T-cell (primary cell): ENCODE measurements at places on chromosomes 7 and 10.

DNA sequence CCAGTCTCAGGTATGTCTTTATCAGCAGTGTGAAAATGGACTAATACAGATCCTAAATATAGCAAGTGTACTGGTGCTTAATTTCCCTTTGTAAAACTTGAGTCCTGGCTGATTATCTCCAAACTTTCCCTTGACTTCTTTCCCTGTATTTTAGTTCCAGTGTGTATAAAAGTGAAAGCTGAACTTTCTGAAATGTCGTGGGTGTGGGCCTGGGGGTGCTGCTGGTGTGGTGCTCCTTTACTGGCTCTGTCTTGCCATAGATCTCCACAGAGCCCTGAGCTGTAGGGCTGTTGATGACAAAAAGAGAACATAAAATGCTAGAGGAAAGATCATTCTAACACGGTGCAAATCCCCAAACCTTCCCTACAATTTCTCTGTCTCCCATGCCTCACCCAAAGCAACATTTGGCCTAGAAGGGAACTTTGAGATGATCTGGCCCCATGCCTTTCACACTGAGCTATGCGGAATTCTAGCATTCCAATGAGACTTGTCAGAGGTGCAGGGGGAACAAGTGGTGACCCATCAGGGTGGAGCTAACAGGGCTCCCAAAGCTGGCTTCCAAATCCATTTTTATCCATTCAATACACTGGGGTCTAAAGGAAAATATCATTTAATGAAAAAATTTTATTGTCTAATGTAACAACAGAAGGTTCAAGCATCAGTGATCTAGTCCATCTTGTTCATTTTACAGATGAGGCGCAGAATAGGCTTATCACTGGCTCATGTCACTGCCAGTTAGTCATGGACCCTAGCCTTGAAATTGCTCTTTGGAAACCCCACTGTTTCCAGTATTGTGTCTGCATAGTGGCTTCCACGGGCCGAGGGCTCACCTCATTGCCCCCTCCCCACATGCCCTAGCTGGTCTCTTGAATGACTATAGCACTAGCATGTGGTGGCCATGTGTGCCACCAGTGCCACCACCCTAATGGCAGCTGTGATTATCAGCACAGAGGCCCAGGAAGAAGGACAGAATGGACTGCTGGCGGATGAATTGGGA, 1000.9 kb downstream of the LRMDA start:
- no peaks in the 10 kb centered on the region for H3K36me3 ChIP-seq
- no peaks in the 10 kb centered on the region for H3K4me1 ChIP-seq
- H3K4me3 ChIP-seq = no peak overlapping the region
- no peak for DNase-seq
- H3K27me3 ChIP-seq = no peaks in the 10 kb centered on the region
- no peak overlapping the region for H3K27ac ChIP-seq

DNA sequence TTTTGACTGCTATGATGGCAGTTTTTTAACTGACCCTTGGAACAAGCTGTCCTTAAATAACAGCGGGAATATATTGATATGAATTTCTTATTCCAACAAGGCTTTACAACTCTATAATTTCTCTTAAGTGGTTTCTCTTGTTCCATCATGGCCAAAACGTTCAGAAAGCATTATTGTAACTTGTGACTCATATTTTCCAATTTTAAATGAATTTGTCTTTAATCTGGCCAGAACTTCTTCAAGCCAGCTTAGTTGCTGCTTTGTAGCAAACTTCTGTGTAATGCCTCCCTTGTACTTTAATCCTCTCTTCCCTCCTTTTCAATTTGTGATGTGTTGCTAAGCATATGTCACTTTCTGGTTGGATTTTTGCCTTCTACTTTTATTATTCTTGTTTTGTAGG, 271.9 kb downstream of the KIF20B start:
- H3K27ac ChIP-seq = no peak overlapping the region
- H3K4me3 ChIP-seq = no peak overlapping the region
- no peaks in the 10 kb centered on the region for H3K4me1 ChIP-seq
- no peaks in the 10 kb centered on the region for H3K36me3 ChIP-seq
- DNase-seq = no peak

- H3K36me3 ChIP-seq = no peaks in the 10 kb centered on the region
- no peak for DNase-seq
- H3K27me3 ChIP-seq = no peaks in the 10 kb centered on the region
Measured at GRCh38 chr10:73218431-73219191, 28.4 kb downstream of the DNAJC9 start.

- no peak overlapping the region for H3K27ac ChIP-seq
- no peak overlapping the region for H3K4me3 ChIP-seq
- peaks cover 4% of the 10 kb centered on the region for H3K4me1 ChIP-seq
Measured at GRCh38 chr7:127678947-127679346, 27.0 kb downstream of the SND1 start.

DNA sequence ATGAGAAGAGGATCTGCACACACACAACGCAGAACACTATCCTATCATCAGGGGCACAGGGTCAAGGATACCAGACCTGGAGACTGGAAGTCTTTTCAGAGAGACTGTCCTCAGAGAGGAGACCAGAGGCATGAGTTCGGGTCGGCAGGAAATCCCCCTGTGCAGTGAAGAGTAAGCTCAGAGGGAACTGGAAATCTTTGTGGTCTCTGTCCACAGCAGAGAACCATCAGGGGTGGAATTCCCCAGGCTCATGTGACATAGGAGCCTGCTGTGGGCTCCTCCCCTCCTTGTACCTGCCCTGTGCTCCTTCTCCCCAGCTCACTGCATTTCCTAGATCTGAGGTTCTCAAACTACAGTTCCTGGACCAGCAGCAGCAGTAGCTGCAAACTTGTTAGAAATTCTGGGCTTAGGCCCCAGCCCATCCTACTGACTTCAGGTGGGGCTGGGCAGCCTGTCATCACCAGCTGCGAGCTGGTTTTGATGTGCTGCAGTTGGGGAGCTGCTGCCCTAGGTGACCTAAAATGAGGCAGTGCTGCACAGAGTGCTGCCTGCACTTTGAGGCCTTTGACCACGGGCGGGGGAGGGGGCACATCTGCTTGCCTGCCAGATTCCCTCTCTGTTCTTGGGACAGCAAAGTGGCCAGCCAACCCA, 2.4 kb downstream of the ZMIZ2 start:
- H3K4me3 ChIP-seq = peak overlapping the region; percentile 27
- H3K27ac ChIP-seq = peak overlapping the region; percentile 82
- H3K36me3 ChIP-seq = peaks cover 9% of the 10 kb centered on the region
- no peaks in the 10 kb centered on the region for H3K27me3 ChIP-seq
- peaks cover 50% of the 10 kb centered on the region for H3K4me1 ChIP-seq

- H3K27ac ChIP-seq = peak overlapping the region; percentile 85
- H3K36me3 ChIP-seq = no peaks in the 10 kb centered on the region
- H3K4me3 ChIP-seq = peak overlapping the region; percentile 10
- DNase-seq = peak; percentile 78
- peaks cover 53% of the 10 kb centered on the region for H3K4me1 ChIP-seq
Measured at GRCh38 chr7:105849122-105849855, 27.1 kb downstream of the ATXN7L1 start.
